ENCODE measurements at places on chromosomes 4 and X.
A peak's percentile ranks its signal among the peaks of the same experiment; 100 is the strongest.

GRCh38 chr4:82773057-82773456, 25.5 kb downstream of the SCD5 start:
- DNase-seq, result peak; percentile 29

GRCh38 chr4:8076023-8076422, 82.6 kb downstream of the ABLIM2 start:
- no peak for DNase-seq

GRCh38 chr4:13365195-13365594, 118.9 kb downstream of the RAB28 start:
- no peak for DNase-seq

GRCh38 chrX:130771230-130771629, 131.8 kb downstream of the ENOX2 start:
- DNase-seq, result no peak

GRCh38 chrX:118062817-118063615, 53.6 kb downstream of the KLHL13 start:
- DNase-seq, result no peak

DNA sequence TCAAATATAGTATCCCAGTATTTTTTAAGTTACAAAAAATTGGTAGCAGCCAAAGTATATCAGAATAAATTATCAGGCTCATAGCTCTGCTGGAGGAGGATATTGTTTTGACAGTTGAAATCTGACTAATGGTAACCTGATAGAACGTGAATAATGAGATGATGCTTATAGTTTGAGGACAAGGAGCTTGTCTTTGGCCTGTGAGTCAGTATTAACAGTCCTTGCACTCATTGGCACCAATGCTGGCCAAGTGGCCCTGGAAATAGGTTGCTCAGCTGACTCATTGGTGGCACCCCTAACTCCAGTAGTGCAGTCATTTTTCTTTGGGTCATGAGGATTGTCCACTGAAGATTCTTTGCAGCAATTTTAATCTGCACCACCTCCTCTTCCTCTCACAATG, 203.3 kb upstream of the JADE1 start:
- no peak for DNase-seq

DNA sequence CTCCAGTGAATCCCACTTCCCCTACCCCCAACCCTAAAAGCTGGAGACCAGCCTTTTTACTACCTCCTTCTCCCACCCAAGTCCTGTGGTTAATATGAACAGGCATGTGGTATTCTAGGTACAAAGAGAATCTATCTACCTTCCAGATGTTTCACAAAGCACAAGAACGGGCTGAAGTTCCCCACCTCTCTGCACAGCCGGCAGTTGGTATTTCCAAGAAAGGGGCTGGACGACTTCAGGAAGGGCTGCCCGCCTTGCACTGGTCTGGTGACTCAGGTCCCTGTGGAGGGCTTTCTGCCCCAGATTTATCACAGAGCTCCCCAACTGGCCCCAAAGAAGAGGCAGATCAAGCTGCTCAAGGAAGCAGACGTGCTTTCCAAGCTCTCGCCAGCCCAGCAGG, 4.5 kb downstream of the FAM47E start:
- no peak for DNase-seq

DNA sequence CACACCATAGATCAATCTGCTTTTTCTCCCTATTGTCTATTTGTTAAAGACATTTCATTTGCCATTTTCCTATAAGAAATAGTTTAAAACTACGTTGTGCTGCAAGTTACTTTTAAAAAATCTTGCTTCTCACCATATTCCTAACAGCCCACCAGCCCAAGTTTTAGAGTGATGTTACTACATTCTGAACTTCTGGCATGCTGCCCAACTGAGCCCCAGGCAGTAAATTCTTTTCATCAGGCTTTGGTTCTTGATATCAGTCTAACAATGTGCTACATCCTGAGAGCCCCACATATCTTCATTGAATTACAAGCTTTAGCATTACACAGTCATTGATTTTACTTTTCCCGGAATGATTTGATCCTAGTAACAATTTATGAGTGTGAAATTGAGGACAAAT, 283.8 kb upstream of the IL1RAPL1 start:
- DNase-seq, result no peak

DNA sequence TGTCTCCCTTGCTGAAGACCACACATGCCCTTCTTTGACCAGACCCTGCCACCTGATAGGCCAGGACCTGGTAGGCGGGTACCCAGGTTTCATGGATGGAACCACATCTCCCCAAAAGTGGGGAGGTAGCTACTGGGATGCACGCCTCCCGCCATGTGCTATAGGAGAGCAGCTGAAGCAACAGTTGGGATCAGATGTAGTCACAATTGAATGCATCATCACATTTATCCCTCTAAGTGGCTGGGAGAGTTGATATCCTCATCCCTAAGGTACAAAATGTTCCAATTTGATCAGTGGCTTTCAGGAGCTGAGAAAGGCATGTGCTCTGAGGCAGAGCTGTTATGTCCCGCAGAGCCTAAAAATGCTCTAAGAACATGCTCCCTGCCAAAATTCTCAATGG, 54.0 kb upstream of the MTM1 start:
- no peak for DNase-seq

GRCh38 chrX:9471571-9471985, 6.7 kb downstream of the TBL1X start:
- no peak for DNase-seq

DNA sequence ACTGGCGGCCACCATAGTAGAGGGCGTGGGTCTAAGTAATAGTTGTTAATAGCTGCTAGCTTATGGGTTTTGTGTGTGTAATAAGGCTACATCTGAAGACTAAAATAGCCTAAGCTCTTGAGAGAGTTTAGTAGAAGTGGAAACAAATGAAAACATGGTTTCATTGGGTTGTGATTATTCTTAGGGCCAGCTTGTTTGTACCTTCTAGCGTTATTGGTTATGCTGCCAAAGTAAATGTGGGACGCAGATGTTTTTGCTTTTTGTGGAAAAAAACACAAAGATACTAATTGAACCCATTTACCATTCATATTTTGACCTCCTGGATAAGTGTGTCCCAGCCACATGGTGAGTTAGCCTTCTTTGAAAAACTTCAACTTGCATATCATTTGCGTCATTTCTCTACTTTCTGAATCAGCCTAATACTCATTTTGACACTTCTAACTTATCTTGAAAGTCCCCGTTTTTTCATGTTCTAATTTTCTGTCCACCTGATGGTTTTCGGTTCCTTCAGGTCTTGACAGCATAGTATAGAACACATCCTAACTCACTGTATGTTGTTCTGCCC, 305.3 kb downstream of the FRMPD4 start:
- DNase-seq, result no peak

DNA sequence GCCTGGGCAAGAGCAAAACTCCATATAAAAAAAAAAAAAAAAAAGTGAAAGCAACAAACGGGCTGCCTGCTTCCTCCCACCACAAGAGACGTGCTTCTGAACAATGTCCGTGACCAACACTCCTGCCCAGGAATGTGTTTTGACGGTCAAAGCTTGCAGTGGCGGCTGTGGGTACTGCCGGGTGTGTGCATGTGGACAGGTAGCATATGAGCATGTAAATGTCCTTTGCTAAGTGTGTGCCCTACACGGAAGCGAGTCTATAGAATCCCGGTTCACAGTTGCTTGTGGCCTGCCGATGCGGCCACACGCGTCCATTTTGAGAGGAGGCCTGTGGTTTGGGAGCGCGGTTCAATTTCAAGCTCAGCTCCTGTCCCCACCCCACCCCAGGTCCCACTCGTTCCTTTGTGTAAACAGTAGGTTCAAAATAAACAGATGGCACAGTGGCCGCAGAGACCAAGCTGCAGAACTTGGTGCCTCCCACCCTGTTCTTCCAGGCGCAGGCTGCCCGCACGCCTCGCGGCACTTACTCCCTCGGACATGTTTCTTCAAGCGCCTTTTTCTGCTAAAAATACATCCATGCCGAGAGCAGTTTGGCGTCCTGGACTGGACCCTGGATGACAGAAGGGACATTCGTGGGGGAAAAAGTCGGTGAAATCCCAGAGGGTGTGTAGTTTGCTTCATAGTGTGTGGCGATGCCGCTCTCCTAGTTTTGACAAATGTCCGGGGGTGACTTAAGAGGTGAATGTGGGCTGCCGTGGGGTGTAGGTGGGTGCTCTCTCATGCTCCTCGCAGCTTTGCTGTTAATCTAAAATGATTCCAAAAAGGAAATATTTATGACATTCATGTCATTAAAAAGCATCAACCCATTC, 11.5 kb upstream of the NKX1-1 start:
- DNase-seq, result no peak

- no peak for DNase-seq
Measured at GRCh38 chr4:143307531-143307930, 29.1 kb upstream of the GAB1 start.

DNA sequence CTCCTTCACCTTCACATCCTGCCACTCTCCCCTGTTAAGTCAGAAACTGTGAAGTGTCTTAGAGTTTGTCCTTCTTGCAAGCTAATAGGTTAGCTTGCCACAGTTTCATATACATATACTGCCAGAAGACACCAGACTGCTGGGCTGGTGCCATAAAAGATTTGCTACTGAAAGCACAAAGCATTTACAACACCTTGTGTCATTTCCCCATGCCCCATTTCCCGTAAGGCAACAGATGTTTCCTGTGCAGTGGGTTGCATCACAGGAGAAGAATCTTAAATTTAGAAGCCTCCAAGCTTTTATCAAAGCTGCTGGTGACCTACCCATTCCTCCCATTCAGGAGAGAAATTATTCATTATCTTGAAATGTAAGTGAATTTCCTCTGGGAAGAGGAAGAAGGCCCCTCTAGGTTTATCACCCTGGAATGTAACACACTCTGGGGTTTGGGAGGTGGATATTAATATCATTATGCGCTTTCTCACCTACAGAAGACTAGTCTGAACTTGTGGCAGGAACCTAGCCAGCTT, 34.5 kb upstream of the RAB33B start:
- DNase-seq, result no peak

DNA sequence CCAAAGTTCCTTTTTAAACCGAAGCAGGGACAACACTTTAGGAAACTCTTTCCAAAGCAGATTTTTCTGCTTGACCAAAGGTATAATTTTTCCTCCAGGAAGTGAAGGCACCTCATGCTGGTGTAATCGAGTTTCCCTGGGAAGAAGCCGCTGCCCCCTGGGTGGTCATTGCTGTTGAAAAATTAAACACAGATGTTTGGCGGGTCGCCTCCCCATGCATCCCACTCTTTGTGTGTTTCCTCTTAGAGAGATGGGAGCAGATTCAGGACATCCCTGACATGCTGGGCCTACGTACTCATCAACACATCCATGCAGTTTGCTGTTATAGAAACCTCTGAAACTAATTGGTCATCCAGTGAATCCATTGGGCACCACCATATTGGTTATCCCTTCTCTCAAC, 179.2 kb upstream of the HCCS start:
- DNase-seq, result no peak

DNA sequence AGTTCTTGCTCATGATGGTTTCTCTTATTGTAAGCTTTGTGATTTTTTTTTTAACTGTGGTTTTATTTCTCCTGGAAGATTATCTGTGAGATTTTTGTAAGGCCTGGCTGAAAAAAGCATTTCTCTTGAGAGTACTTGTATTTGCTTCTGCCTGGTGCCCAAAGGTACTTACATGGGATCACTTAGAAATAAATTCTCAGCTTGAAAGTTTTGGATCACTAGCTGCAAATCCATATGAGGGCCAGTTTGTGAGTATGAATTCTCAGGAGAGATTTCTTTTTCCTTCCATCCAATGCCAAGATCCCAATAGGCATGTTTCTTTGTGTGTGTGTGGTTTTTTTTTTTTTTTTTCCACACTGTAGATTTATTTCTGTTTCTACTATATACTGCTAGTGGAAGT, 1884.7 kb upstream of the PCDH7 start:
- DNase-seq, result no peak

DNA sequence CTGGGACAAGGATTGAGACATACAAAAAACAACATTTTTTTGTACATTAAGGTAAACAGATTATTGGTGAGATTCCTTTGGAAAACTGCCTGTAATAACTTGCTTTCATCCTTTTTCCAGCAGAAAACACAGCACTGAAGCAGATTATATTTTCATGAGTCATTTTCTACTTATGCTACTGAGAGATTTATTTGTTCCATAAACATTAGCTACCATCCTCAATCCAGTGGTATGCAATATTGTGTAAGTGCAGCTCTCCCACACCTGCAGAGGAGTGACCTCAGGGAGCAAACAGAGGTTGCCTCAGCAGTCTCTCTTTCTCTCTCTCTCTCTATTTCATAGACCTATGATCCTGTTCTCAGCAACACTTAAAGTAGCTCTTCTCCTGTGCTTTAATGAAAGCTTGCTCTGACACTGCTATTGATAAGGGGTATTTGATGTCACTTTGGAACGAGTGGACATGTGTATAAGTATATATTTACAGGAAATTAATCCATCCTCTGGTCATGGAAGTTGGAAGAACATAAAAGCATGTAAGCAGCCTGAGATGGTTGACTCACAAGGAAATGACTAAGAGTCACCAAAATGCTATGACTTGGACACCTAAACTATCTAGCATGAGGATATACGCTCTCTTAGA, 163.7 kb upstream of the SPANXC start:
- no peak for DNase-seq

- DNase-seq, result no peak
Measured at GRCh38 chr4:77471821-77472495, 133.7 kb upstream of the CXCL13 start.

- no peak for DNase-seq
Measured at GRCh38 chrX:8052909-8053308, 118.2 kb downstream of the VCX2 start.

- no peak for DNase-seq
Measured at GRCh38 chr4:115780835-115781234, 667.4 kb upstream of the NDST4 start.

- DNase-seq, result peak; percentile 31
Measured at GRCh38 chrX:40109288-40110008, 11.7 kb upstream of the BCOR start.

DNA sequence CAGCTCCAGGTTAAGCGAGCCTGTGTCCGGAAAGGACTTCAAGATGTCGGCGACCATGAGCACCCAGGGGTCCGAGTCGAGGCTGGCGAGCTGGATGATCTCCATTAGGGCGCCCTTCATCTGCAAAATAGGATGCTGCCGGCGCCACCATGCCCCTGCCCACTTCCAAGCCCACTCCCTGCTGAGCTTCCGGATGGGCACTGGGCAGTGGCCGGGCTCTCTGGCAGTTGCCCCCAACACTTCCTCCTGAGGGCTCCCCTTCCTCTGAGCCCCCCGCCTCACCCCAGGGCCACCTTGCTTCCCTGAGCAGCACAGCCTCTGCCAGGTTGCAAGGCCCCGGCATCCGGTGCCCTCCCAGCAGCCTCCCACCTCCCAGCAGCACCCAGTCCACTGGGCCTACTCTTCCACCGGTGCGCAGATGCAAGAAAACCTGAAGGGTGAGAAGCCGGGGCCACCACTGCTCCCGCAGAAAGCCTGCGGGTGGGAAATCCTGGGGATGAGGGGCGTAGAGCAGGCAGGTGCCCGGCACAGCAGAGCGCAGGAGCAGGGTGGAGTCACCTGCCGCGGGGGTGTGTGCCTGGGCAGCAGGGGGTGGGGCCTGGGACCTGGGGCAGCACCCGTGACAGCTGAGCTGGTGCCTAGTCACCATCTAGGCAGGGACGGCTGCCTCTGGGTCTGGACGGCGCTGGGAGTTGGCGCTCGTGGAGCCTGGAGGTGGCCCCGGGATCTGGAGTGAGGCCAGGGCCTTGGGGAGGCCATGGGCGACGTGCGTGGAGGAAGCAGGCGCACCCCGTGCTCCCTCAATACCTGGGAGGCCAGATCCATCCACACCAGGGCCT, 17.0 kb downstream of the NELFA start:
- DNase-seq, result no peak
